Activated T-cell treated with anti-CD3 and anti-CD28 coated beads for 24 hours (primary cell): ENCODE measurements at places on chromosomes 3 and 15.
A peak's percentile ranks its signal among the peaks of the same experiment; 100 is the strongest.

GRCh38 chr3:123256256-123256655 is 54.5 kb downstream of the SEC22A start:
- DNase-seq: no peak

- DNase-seq: no peak
Observed at GRCh38 chr3:97970956-97971620, 1.1 kb downstream of the RIOX2 start.

- no peak for DNase-seq
Observed at GRCh38 chr3:79604681-79605080, 163.1 kb downstream of the ROBO1 start.

GRCh38 chr3:158769549-158769948 is 32.3 kb upstream of the MFSD1 start:
- DNase-seq: no peak

- peak; percentile 50 for DNase-seq
Observed at GRCh38 chr3:18424729-18425640, at the start of gene SATB1. TSS of gene SATB1 (minus strand) at chr3:18425339. CDS start at chr3:18420967, 4,372 bp downstream.

- no peak for DNase-seq
Observed at GRCh38 chr3:188299068-188299467, 145.1 kb downstream of the LPP start.

- no peak for DNase-seq
Observed at GRCh38 chr3:53238051-53238850, 17.6 kb downstream of the TKT start.

- no peak for DNase-seq
Observed at GRCh38 chr3:186888569-186888968, 41.8 kb upstream of the ST6GAL1 start.

- DNase-seq: no peak
Observed at GRCh38 chr15:89614164-89614563, 38.9 kb downstream of the TICRR start.

DNA sequence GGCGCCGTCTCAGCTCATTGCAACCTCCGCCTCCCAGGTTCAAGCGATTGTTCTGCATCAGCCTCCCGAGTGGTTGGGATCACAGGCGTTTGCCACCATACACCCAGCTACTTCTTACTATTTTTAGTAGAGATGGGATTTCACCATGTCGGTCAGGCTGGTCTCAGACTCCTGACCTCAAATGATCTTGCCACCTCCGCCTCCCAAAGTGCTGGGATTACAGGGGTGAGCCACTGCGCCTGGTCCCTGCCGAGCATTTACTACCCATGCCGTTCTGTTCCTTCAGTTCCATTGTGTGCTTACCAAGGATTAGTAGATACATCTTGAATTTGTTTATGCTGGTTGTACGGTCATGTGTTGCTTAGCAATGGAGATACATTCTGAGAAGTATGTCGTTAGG is 10.3 kb downstream of the CHD2 start:
- no peak for DNase-seq

- DNase-seq: no peak
Observed at GRCh38 chr3:180871901-180872300, 40.6 kb upstream of the FXR1 start.

GRCh38 chr15:55789066-55789660 is 46.2 kb upstream of the PRTG start:
- peak; percentile 33 for DNase-seq
